ENCODE measurements at places on chromosomes 5 and 9.

DNA sequence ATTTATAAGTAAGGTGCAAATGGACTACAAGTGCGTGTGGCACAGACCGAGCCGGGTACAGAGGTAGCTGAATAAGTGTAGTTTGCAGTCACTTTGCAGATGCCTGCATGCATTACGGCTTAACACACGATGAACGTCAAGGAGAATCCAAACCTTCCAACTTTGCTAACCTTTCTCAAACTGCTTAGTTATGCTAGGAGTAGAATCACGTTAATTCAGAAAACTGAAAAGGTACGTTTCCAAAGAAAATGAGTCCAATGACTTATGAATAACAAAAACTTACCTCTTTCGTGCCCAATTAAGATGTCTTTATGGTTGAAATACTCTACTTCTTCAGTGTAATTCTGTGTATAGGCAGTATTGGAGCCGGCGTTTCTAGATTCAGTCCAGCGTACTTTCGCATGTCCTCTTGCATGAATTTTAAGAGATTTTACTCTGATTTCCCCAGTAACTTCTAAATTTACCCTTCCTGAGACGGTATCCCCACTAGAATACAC is 539 bp downstream of the ARRDC3 start:
- no peak for DNase-seq

DNA sequence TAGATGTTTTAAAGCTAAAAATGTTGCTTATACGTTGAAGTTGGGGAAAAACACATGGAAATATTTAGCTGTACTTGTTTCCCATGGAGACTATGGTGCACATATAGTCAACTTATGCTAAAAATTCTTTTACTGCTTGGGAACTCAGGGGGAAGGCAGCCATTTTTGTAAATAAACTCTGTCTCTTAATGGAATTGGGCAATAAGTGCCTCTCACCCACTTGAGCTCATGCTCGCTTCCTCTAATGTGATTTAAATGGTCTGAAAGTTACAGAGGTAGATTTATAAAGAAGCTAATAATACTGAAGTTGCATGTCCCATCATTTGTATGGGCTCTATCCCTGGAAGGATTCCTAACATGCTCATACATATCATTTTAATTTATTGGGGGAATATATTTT is 523.8 kb downstream of the RASEF start:
- DNase-seq = no peak

GRCh38 chr9:109730228-109730627 is 49.8 kb upstream of the PALM2AKAP2 start:
- no peak for DNase-seq

GRCh38 chr5:122220511-122220910 is 91.2 kb downstream of the ZNF474 start:
- DNase-seq = no peak

DNA sequence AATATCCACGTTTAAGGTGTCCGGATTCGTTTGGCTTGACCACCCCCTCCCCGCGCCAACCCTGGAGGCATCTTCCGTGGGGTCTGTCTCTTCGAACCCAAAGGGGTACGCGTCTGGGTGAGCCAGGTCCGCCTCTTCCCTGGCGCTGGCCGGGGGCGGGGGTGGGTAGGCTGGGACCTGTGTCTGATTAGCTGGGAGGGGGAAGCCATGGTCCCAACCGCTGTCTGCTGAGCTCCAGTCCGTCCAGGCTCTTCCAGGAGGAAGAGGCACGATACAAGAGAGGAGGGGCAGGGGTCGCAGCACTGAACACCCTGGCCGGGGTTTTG is at the start of gene LVRN:
TSS of gene LVRN (plus strand) at position 237 of the 326 bp plus-strand sequence. CDS start 143 bp downstream, outside the sequence.
- no peak for DNase-seq

GRCh38 chr9:109576762-109577161 is 78.7 kb upstream of the PTPN3 start:
- DNase-seq = no peak

DNA sequence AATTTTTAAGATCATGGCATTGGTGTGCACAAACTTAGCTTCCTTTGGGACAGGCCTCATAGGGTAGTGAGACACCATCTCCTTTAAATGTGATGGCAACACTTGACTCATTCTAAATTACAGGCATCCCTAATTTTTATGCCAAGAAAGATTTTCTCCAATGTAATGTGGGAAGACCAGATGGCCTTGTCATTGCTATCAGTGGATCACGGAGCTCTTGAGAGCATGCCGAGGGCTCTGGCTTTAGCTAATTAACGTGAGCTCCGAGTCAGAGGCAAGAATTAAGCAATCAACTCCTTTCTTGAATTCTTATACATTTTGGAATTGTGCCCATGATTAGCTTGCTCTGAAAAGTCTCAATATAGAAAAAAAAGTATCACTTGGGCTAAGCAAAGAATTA is 215.8 kb downstream of the LRRC70 start:
- no peak for DNase-seq

GRCh38 chr9:15010581-15010980 is 100.4 kb upstream of the FREM1 start:
- no peak for DNase-seq

DNA sequence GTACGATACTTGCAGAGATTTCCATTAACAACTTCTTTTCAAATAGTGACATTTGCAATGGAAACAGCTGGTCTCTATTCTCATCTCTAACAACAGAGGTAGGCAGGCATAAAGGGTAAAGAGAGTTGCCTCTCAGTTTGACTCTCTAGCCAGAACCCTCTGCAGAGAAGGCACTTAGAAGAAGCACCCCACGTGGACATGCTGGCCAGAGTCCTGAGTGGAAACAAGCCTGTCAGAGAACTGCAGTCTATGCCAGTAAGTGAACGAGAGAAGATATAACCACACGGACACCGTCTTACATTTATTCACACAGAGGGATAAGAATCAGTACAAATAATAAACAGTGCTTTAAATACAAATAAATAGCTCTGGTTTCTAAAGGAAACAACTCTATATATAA is 11.0 kb upstream of the LHX6 start:
- no peak for DNase-seq

- no peak for DNase-seq
Measured at GRCh38 chr5:108543486-108543885, 161.6 kb upstream of the FBXL17 start.

DNA sequence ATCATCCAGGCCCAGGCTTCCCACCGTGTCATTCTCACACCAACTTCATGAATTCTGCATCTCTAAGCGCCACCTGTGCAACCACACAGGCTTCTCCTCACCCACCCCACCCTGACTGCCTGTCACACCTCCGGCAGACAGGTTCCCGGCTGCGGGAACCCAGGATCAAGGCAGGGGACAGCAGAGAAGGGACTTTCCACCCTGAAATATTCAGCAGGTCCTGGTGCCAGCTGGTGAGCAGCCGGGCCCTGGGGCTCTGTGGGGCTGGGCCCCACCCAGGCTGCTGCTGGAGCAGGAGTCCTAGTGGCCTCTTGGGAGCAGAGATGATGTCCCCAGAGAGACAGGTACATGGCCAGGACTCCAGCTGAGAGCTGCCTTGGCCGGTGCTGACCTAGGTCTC is 12.7 kb downstream of the ANXA6 start:
- no peak for DNase-seq

DNA sequence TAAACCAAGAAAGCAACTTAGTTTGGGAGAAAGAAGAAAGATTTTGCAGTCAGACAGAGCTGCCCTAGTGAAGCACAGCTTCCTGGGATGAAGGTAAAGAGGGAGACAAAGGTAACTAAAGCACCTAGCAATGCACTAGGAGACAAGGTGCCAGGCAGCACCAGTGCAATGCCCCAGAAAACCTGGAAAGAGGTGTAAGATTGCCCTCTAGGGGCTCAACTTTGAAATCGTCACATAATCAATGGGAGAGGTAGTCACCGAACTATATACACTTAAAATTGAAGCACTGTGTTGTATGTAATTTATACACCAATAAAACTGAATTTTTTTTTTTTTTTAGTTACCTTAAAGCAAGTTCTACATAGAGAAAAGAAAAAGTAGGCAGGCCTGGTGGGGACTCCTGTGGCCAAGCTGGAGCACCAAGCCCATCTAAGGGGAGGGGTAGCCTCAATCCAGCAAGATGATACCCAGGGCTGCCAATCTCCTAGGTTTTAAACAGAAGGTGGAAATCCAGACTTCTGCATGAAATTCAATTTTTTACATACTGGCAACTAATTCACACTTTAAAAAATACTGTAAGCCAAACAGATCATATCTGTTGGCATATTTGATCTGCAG is 48.2 kb downstream of the CDK5RAP2 start:
- DNase-seq = no peak

- no peak for DNase-seq
Measured at GRCh38 chr5:58490402-58491050, 709 bp upstream of the GAPT start.

DNA sequence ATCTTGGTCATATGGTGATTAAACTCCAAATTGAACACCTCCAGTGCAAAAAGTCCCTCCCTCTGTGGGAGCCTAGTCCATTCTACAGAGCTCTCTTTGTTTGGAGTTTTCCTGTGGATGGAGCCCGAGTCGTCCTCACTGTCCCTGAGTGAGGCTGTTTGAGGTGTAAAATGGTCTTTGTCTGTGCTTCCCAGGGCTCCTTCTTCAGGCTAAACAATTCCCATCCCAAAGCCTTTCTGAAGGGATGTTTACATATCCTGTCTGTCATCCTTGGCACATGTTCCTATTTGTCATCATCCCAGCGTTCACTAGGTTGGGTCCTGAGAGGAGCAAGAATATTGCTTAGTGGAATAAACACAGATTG is 68.9 kb downstream of the COL27A1 start:
- no peak for DNase-seq

- no peak for DNase-seq
Measured at GRCh38 chr9:111828193-111828592, 33.5 kb upstream of the SHOC1 start.

DNA sequence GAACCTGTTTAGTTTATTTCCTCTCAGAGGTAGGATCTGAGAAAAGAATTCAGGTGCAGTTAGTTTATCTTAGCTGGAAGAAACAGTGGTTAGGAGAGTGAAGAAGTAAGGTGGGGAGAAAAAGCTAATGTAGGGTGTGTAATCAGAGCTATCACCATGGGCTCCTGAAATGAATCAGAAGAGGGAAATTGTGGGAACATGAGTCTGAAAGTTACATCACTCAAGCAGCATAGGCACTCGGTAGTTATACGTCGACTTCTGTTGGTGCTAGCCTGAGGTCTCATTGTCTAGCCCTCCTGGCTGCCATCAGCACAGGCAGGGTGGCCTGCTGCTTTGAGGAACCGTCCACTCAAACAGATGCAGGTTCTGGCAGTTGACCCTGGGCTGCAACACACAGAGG is 56.7 kb upstream of the NPR3 start:
- DNase-seq = no peak

DNA sequence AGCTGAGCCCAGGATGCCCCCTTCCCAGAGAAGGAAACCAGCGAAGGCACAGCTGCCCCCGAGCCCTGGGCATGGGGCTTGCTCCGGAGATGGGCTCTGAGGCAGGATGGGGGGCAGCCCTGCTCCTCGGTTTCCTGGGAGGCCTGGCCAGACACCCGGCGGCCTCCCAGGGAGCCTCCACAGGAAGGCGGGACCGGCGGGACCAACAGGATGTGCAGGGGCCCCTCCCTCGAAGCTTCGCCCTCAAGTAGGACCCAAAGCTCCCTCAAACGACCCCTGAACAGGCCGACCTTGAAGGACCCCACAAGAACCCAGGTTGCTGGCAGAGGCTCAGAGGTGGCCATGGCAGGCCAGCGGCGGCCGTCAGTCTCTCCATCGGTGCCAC is 11.7 kb downstream of the EXD3 start:
- no peak for DNase-seq

DNA sequence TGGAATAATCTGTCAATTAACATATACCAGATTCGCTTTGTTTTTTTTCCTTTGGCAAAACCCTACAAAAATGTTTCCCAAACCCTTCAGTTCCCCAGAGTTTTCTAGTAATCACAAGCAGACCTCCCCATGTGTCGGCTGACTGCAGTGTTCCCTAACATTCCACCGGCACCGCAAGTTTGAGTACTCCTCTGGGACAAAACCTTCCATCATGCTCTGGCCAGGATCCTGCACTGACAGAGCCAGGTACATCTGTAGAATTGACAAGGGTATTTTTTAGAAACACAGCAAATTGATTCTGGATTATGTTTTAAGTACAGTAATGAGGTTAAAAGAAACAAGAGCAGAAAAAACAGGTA is 174.7 kb downstream of the GAS1 start:
- DNase-seq = no peak

DNA sequence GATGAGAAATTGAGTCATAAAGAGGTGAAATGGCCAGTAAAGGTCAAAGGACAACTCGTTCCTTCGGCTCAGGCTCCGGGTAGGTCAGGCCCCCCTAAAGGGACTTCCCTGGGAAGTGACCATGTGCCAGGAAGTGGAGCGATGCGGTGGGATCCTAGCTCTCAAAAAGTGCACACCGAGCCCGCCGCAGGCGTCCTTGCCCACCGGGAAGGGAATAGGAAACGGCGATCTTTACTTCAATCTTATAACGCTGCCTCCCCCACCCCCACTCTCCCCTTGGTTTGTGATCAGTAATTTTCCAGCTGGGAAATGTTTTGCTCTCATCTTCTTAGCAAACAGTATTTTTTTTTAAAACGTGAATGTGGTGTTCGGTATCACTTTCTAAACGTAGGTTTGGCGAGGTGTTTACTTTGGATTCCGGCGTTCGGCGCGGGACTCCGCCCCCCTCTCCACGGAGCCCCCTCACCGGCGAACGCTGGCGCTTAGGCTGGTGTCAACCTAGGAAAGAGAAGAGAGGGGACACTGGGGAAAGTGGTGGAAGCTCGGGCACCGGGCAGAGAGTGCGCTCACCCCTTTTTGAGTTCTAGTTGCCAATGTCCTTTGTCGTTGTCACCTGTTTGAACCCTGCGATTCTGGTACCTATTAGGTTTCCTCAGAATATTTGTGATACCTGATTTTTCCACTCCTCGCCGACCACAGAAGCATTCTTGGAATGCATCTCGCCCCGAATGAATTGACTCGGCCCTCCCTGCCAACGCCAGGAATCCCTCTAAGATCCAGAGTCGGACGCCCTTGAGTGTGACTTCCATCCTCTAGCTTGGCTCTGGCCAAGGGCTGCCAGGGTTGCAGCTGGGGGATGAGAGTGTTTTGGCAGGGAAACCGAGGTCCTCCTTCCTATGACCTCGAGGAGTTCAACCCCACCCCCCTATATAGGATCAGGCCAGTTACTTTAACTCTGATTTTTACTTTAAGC is 1.8 kb upstream of the KLF4 start:
- DNase-seq = no peak

DNA sequence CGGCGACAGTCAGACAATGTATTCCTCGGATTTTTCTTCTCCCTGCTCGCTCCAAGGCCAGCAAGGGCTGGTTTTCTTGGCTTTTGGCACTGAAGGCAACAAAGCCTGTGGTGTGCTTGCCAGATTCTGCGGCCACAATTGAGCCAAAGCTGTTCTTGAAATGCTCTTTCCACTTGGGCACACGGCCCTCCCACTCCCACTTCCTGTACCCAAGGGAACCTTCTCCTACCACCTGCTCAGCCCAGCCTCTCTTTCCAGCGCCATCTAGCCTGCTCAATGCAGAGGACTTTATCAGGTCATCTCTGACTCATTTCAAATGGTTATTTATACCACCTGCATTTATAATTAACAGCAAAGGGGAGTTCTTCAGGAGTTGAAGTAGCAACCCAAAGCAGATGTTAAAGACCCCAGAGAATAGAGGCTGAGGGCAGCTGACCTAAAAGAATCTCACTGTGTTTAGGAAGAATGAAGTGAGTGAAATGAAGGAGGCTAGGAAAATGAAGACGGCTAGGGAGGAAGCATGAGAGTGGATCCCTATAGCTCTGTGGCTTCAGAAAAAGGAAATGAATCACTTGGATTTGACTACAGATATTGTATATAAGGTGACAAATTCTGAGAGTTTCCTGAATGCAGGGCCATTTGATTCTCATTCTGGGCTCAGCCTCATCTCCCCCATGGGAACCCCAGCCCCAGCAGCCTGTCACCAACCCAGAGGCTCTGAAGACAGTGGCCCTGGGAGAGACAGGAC is 439.0 kb downstream of the ENC1 start:
- DNase-seq = no peak
